Adrenal gland (tissue), 19 donors: ENCODE measurements at places on chromosomes 4 and X. TPM values are rescaled to one million over a fixed set of nuclear protein-coding genes. Genes with fewer than 3 reads are reported as not detected.

PGM2 gene
- total RNA-seq, result 21.0 TPM

AFF2 gene
- total RNA-seq, result 2.0 TPM

AASDH gene
- total RNA-seq, result 2.5 TPM

LIMCH1 gene
- total RNA-seq, result 53.1 TPM

NR3C2 gene
- total RNA-seq, result 13.6 TPM

AADAT gene
- total RNA-seq, result 0.76 TPM

KLHL8 gene
- 7.3 TPM for total RNA-seq

ZNF81 gene
- 13.2 TPM for total RNA-seq

CENPI gene
- 0.81 TPM for total RNA-seq

DNA sequence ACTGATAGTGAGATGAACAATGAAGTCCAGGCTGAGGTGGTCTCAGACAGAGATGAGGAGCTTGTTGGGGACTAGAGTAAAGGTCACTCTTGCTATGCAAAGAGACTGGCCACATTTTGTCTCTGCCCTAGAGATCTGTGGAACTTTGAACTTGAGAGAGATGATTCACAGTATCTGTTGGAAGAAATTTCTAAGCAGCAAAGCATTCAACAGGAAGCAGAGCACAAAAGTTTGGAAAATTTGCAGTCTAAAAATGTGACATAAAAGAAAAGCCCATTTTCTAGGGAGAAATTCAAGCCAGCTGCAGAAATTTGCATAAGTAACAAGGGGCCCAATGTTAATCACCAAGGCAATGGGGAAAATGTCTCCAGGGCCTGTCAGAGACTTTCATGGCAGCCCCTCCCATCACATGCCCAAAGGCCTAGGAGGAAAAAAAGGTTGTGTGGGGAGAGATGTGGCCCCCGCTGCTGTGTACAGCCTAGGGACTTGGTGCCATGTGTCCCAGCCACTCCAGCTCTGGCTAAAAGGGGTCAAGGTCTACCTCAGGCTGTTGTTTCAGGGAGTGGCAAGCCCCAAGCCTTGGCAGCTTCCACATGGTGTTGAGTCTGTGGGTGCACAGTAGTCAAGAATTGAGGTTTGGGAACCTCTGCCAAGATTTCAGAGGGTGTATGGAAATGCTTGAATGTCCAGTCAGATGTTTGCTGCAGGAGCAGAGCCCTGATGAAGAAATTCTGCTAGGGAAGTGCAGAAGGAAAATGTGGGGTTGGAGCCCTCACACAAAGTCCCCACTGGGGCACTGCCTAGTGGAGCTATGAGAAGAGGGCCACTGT is 262.8 kb downstream of the DKK2 start:
- no peaks in the 10 kb centered on the region for H3K27me3 ChIP-seq
- H3K4me1 ChIP-seq, result no peaks in the 10 kb centered on the region
- H3K36me3 ChIP-seq, result no peaks in the 10 kb centered on the region
- no peak for DNase-seq
- H3K4me3 ChIP-seq, result no peak overlapping the region

DNA sequence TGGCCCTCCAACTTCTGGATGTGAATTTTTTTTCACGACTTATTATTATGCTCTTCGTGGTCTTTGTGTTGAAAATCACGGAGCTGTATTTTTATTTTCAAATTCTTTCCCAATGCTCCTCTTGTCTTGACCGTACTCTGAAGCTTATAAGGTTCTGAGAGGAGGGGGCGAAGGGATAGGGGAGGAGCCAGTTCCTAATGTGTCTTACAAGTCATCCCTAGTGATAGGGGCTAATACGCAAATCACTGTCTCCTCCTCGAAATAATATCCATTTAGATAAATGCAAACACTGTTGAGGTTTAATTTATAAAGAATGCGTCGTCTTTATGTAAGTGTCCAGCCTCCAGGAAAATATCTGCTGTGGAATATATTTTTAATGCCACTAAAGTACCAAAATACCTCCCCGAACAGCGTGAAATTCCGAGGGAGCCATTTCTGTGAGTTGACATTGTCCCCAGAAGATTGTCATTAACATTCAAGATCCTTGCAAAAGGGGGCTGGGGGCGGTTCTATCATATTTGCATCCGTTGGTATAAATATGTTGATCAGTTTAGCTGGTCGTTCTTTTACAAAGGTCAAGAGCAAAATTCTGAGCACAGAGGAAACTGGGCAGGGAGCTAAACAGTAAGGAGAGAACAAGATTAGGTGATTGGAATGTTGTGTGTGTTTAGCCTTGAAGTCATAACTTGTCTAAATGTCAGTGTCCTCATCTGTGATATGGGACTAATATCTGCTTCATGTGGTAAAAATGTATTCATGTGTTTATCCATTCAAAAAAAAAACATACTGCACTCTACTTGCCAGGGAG is 3.7 kb upstream of the FAT1 start:
- H3K27me3 ChIP-seq, result peaks cover 40% of the 10 kb centered on the region
- no peak overlapping the region for H3K27ac ChIP-seq
- DNase-seq, result no peak
- H3K36me3 ChIP-seq, result no peaks in the 10 kb centered on the region
- H3K4me3 ChIP-seq, result no peak overlapping the region
- peaks cover 16% of the 10 kb centered on the region for H3K4me1 ChIP-seq

GRCh38 chr4:158722291-158722916 is 792 bp downstream of the PPID start:
- peaks cover 6% of the 10 kb centered on the region for H3K4me1 ChIP-seq
- peak overlapping the region; percentile 96 for H3K27ac ChIP-seq
- no peak for DNase-seq
- H3K4me3 ChIP-seq, result peak overlapping the region; percentile 25
- H3K36me3 ChIP-seq, result no peaks in the 10 kb centered on the region

DNA sequence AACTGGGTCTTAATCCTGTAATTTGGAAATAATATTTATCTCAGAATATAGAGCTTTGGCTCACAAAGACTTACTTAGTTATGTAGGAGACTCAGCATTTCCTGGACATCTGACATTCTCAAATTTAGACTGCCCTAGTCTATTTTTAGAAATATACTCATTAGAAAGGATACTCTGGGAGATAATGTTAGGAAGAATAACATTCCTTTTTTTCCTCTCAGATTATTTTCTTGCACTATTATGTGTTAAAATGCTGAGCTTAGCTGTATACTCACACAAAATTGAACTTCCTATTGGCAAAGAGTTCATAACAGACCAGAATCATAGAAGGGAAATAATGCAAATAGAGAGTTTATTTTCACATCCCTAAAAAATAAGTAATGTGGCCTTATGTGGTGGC is 1424.9 kb upstream of the PCDH7 start:
- H3K4me1 ChIP-seq, result no peaks in the 10 kb centered on the region
- no peak overlapping the region for H3K27ac ChIP-seq
- no peak for DNase-seq
- H3K4me3 ChIP-seq, result no peak overlapping the region
- H3K36me3 ChIP-seq, result no peaks in the 10 kb centered on the region

GRCh38 chr4:121064482-121064881 is 7.9 kb downstream of the NDNF start:
- no peaks in the 10 kb centered on the region for H3K36me3 ChIP-seq
- H3K27ac ChIP-seq, result no peak overlapping the region
- no peak overlapping the region for H3K4me3 ChIP-seq
- H3K27me3 ChIP-seq, result peaks cover 1% of the 10 kb centered on the region
- no peaks in the 10 kb centered on the region for H3K4me1 ChIP-seq
- no peak for DNase-seq

DNA sequence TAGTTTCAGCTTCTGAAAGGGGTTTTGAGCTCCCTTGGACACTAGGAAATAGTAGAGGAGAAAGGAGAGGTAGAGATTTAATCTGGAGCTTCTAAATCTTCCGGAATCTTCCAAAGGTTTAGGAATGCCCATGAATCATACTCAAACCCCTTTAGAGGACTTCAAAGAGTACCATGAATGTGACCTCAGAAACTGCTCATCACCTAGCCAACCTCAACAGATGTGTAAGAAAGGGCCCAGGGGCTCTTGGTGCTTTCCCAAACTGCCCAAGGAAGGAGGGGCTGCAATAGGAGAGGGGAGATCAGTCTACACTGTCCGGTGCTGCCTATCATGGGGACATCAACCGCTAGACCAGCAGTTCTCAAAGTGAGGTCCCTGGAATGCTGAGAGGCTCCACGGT is 109.1 kb downstream of the RBM47 start:
- no peaks in the 10 kb centered on the region for H3K36me3 ChIP-seq
- DNase-seq, result no peak
- no peaks in the 10 kb centered on the region for H3K27me3 ChIP-seq
- peak overlapping the region; percentile 50 for H3K27ac ChIP-seq

DNA sequence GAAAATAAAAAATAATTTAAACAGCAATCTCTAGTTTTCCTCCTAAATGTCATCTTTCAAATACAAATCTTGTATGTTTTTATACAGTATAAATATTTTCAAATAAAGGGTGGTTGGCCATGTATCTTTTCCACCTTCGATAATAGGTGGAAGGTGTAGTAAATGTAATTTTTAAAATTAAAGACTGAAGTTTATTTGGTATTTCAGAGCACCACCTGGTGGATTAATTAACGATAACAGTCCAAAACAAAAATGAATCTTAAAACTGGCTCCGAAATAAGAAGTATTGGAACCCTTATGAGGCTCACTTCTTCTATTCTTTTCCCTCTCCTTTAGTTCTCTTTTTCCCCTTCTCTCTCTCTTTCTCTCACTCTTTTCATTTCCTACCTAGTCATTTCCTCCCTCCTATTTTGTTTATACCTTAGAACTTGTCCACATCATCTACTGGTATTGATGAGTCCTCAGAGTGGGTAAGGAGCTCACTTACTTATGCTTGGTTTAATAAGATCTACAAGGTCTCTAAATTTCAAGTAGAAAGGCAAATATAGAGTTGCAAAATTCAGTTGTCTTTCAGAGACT is 82.9 kb upstream of the EXOC1L start:
- peaks cover 7% of the 10 kb centered on the region for H3K27me3 ChIP-seq
- no peak for DNase-seq
- H3K4me3 ChIP-seq, result no peak overlapping the region
- H3K4me1 ChIP-seq, result no peaks in the 10 kb centered on the region
- no peaks in the 10 kb centered on the region for H3K36me3 ChIP-seq
- no peak overlapping the region for H3K27ac ChIP-seq

GRCh38 chrX:103780336-103781061 is 3.9 kb downstream of the PLP1 start:
- H3K4me1 ChIP-seq, result no peaks in the 10 kb centered on the region
- no peaks in the 10 kb centered on the region for H3K36me3 ChIP-seq
- H3K27ac ChIP-seq, result no peak overlapping the region
- DNase-seq, result no peak
- peaks cover 16% of the 10 kb centered on the region for H3K27me3 ChIP-seq

GRCh38 chrX:130593911-130594310 is 192.1 kb downstream of the RBMX2 start:
- DNase-seq, result no peak
- peaks cover 6% of the 10 kb centered on the region for H3K27me3 ChIP-seq

- H3K4me3 ChIP-seq, result no peak overlapping the region
- no peaks in the 10 kb centered on the region for H3K27me3 ChIP-seq
- no peaks in the 10 kb centered on the region for H3K36me3 ChIP-seq
- no peak overlapping the region for H3K27ac ChIP-seq
Observed at GRCh38 chr4:144223149-144223548, 82.6 kb upstream of the GYPA start.

GRCh38 chr4:119984996-119985395 is 81.7 kb downstream of the MAD2L1 start:
- no peaks in the 10 kb centered on the region for H3K27me3 ChIP-seq
- no peaks in the 10 kb centered on the region for H3K36me3 ChIP-seq
- no peak overlapping the region for H3K27ac ChIP-seq
- H3K4me1 ChIP-seq, result no peaks in the 10 kb centered on the region
- no peak for DNase-seq

GRCh38 chr4:176437756-176438155 is 118.0 kb downstream of the SPCS3 start:
- H3K4me1 ChIP-seq, result no peaks in the 10 kb centered on the region
- H3K36me3 ChIP-seq, result no peaks in the 10 kb centered on the region
- H3K27me3 ChIP-seq, result no peaks in the 10 kb centered on the region
- no peak overlapping the region for H3K4me3 ChIP-seq
- DNase-seq, result no peak

DNA sequence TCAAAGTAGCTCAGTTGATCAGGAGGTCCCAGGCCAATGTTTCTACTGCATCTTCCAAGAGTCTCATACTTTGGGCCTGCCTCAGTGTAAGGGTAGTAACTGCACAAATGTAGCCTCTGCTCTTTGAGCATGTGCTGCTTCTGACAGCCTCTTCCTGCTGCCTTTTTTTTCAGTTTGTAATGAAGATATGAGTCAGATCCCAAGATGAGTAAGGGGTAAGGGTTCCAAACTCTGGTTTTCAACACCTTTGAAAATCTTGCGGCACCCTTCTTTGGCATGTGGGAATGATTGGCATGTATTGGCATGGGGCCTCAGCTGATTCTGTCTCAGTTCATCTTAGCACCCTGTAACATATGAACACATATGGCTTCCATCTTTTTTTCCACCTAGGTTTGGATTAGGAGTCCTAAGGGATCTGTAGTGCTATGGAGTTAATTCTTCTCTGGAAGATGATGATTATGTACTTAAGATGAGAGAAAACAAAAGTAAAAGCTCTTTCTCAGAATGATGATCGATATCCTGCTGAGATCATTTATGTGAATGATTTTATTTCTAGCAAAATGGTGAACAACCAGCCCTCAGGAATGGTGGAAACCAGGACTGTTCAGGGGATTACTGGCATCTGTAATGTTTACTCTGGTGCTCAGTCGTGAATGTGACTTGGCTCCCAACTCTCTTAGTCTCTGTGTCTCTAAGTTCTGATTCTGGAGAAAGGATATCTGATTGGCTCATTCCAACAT is 118.7 kb upstream of the PRPS2 start:
- H3K36me3 ChIP-seq, result no peaks in the 10 kb centered on the region
- DNase-seq, result no peak
- H3K4me1 ChIP-seq, result no peaks in the 10 kb centered on the region
- no peak overlapping the region for H3K4me3 ChIP-seq
- peaks cover 2% of the 10 kb centered on the region for H3K27me3 ChIP-seq

GRCh38 chr4:26490111-26490959 is at the start of gene CCKAR:
TSS of gene CCKAR (minus strand) at chr4:26490484. CDS start at chr4:26490267, 217 bp downstream.
- H3K4me3 ChIP-seq, result no peak within 1 kb of the TSS
- H3K36me3 ChIP-seq, result no peaks in the 10 kb centered on the region
- H3K27me3 ChIP-seq, result no peaks in the 10 kb centered on the region
- no peak within 1 kb of the TSS for H3K27ac ChIP-seq
- DNase-seq, result no peak

GRCh38 chrX:22373766-22374165 is 101.1 kb downstream of the CBLL2 start:
- H3K27me3 ChIP-seq, result no peaks in the 10 kb centered on the region
- H3K4me1 ChIP-seq, result no peaks in the 10 kb centered on the region
- no peaks in the 10 kb centered on the region for H3K36me3 ChIP-seq
- no peak for DNase-seq
- no peak overlapping the region for H3K27ac ChIP-seq

GRCh38 chr4:66071911-66072310 is 401.6 kb upstream of the EPHA5 start:
- no peak overlapping the region for H3K27ac ChIP-seq
- no peak for DNase-seq
- H3K4me1 ChIP-seq, result no peaks in the 10 kb centered on the region
- no peaks in the 10 kb centered on the region for H3K27me3 ChIP-seq
- H3K36me3 ChIP-seq, result no peaks in the 10 kb centered on the region

- no peak overlapping the region for H3K27ac ChIP-seq
- H3K4me3 ChIP-seq, result no peak overlapping the region
- no peaks in the 10 kb centered on the region for H3K27me3 ChIP-seq
- no peak for DNase-seq
Observed at GRCh38 chrX:826448-826847, 195.9 kb downstream of the SHOX start.

GRCh38 chr4:85741921-85742591 is 267.1 kb downstream of the ARHGAP24 start:
- no peaks in the 10 kb centered on the region for H3K4me1 ChIP-seq
- no peaks in the 10 kb centered on the region for H3K36me3 ChIP-seq
- peaks cover under 1% of the 10 kb centered on the region for H3K27me3 ChIP-seq
- peak; percentile 42 for DNase-seq
- H3K4me3 ChIP-seq, result no peak overlapping the region
